ENCODE measurements at places on chromosomes 6 and 20.

- DNase-seq: no peak
Measured at GRCh38 chr20:63128367-63128766, 87.6 kb downstream of the YTHDF1 start.

- no peak for DNase-seq
Measured at GRCh38 chr6:36822506-36823269, 16.6 kb downstream of the CPNE5 start.

GRCh38 chr20:63064745-63065711, 58.3 kb upstream of the BHLHE23 start:
- no peak for DNase-seq

- DNase-seq: no peak
Measured at GRCh38 chr20:50246367-50247195, 56.0 kb downstream of the CEBPB start.

DNA sequence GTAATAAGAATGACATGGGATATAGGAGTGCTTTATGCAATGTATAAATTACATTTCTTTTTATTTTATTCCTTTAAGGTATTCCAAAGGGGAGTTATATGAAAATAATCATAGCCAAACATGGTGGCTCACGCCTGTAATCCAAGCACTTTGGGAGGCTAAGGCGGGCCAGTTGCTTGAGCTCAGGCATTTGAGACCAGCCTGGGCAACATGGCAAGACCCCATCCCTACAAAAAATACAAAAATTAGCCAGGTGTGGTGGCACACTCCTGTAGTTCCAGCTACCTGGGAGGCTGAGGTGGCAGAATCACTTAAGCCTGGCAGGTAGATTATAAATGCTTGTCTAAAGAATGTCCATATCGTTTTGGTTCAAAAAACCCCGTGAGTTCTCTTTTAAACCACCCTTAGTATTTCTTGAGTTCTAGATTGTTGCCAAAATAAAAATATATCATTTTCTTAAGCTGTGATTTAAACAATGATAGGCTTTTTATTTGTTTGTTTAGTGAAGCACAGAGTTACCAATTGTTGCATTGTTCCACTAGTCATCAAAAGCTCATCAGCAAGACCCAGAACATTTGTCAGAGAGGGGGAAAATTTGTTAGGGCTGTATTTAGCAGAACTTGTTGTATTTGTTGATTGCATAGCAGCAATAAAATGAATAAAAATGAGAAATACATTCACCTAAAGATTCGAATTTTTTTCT, 146.2 kb downstream of the KHDC1L start:
- DNase-seq: no peak

GRCh38 chr20:62202676-62203377, 17.3 kb downstream of the HRH3 start:
- DNase-seq: no peak

DNA sequence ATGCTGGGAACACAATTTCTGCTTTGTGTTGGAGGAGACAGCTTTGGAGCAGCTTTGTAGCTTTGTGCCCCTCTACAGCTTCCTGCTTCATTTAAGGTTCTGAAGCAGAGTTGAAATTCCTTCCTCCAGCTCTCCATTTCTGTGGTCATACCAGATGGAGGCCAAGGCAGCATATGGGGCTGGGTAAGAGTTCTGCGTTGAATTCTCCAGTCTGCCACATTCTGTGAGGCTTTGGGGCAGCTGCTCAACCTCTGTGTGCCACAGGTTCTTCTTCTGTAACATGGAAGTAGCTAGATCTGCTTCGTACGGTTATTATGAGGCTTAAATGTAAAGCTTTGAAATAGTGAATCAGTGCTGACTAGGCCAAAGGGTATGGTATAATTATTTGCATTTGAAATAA, 2.9 kb upstream of the TRIM26 start:
- no peak for DNase-seq

- DNase-seq: no peak
Measured at GRCh38 chr6:158312672-158313397, 570 bp downstream of the TULP4 start.

DNA sequence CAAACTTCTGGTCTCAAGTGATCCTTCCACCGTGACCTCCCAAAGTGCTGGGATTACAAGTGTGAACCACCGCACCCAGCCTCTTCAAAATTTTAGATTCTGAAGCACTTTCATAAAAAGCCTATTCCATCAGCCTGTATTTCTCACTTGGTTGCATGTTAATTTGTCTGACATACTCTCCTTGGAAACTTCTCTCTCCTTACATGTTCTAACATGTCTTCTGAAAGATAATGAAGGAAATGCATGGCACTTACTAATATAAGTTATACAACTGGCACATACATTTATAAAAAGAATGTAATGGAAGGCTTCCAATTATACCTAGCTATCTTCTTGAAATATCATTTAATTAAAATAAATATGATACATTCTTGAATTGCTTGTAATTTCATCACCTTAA, 597.5 kb downstream of the TBC1D32 start:
- DNase-seq: no peak

DNA sequence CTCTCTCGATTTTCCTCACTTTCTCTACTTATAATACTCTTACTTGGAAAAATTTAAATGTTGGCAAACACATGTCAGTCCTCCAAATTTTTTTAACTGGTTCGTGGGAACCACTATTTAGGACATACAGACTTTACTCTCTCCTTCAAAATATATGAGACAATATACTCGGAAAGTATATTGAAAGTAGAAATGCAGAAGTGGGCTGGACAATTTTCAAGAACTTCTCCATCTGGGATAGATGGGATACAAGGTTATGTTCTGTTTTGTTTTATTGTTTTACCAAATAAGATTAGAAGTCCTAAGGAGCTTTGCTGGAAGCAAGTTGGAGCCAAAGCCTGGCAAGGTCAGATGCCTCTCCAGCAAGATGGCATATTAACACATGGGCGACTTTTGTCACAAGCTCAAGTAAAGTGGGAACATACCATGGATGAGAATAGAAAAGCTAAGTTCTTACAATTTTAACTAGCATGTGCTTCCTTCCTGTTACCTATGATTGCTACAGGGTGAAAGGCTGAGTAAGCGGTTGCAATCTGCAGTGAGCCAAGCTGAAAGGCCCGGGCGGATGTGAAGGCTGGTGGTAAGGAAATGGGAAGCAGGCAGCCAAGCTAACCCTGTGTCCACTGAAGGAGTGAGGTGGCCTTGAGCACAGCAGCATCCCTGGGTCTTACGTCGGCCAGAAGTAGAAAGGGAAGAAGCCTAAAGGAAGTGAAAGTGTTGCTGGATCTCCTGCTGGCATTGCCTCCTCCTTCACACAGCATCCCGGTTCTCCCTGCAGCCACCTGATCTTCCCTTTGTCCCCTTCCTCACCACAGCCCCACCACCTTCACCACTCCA, 7.1 kb downstream of the MAP3K5 start:
- DNase-seq: no peak

- DNase-seq: no peak
Measured at GRCh38 chr6:66814156-66814555, 1107.1 kb upstream of the EYS start.

GRCh38 chr6:107736713-107737396, 87.3 kb downstream of the SCML4 start:
- DNase-seq: no peak

- no peak for DNase-seq
Measured at GRCh38 chr20:33400812-33401183, 521 bp downstream of the CDK5RAP1 start.

DNA sequence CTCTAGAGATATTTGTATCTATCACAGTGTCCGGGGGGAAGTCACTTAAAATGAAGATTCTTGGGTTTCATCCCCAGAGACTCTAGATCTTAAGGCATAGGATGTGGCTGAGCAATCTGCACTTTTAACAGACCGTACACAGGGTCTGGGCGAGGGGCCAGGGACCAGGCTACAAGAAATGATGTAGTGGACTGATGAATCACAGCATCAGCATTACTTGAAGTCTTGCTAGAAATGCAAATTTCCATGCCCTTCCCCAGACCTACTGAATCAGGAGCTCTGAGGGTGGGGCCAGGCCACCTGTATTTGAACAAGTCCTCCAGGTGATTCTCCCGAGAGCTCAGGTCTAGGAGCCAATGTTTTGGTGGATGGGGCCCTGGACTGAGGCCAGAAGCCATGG, 168.4 kb downstream of the DOK5 start:
- DNase-seq: no peak

- DNase-seq: no peak
Measured at GRCh38 chr20:13422637-13423036, 201.6 kb downstream of the ISM1 start.

DNA sequence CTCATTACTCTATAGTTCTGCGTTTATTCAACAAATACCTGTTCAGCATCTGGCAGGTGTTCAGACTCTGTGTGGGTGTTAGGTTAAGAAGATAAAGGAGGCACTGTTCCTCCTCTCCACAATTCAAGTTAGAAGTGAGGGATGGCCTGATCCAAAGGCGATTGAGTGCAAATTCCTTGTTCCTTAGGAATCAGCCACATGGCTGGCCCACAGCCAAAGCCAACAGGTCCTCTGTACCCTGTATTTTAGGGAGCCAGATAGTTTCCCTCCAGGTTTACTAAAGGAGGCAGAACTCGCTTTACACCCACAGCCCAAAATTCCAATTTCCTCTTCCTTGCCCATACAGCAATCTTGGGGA, 5.0 kb upstream of the CD40 start:
- DNase-seq: no peak

GRCh38 chr20:53899351-53900167, 170.8 kb downstream of the BCAS1 start:
- peak; percentile 87 for DNase-seq

DNA sequence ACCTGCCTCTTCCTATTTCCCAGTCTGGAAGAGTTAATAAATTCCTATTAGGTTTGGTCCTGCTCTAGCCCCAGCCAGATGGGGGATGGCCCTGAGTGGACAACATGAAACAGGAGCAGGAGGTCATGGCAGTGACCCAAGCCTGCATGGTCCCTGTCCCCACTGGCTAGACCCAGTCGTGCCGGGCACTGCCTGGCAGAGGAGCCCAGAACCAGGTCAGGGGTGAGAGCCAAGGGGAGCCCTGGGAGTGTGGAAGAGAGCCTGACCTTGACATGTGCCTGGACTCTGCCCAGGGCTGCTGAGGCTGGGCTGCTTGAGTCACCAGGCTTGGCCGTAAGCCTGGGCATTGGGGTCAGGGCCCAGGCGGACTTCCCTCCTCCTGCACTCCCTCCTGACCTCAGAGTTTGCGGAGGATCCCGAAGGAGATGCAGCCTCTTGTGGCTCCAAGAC, 3.6 kb downstream of the AVP start:
- DNase-seq: no peak

- DNase-seq: peak; percentile 54
Measured at GRCh38 chr6:137823826-137824555, 43.1 kb upstream of the TNFAIP3 start.

DNA sequence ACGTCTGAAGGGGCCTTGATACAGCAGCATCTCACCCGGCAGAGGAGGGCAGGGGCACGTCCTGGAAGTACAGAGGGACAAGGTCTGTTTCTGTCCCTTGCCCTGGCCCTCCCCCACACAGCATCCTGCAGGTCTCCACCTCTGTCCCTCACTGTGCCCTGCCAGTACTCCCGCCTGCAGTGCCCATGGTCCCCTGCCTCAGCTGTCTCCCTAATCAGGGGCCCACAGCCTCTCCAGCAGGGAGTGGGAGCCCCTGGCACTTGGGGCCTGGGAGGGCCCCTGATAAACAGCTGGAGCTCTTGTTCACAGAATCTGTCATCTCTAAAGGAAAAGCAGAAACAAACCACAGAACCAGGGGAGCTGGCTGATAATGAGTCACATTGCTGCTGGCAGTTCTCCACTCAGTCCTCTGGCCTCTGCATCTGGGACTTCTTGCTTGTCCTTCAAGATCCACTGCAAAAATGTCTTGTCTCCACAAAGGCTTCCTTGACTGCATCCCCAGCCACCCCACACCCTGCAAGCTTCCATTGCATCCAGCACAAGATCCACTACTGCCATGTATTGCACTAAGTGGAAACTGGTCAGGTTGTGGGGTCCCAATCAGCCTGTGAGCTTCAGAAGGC, 33.2 kb upstream of the TAF8 start:
- DNase-seq: no peak

- DNase-seq: no peak
Measured at GRCh38 chr6:14630016-14630415, 512.4 kb downstream of the CD83 start.

DNA sequence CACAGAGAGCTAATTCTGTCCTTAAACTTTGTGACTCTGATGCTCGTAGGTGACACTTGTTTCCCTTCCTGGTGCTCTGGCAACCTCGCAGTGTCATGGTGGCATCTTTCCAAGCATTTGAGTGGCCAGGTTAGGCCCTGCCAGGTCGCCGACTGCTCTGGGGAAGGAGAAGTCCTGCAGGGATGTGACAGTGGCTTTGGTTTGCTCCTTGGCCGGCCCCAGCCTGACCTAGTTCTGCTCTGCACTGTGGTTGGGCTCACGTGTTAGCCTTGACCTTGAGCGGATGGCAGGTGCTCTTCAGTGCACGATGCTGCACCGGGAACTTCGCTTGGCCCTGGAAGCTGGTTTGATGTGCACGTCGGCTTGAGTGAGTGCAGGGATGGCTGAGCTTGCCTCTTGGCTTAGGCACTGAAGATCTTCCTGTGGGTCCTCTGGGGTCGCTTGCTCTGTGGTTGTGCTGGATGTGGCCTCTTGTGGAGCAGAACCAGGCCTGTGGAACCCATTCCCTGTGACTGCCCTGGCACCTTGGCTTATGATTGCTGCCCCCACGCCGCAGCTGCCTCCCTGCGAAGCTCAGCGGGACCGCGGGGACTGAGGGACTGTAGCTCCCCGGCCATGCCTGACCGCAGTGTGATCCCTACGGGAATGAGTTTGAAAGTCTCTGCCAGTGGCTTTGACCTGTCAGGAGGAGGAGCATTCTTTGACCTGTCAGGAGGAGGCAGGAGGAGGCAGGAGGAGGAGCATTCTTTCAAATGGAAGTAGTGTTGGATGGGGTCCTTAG, 8.7 kb downstream of the OSBPL2 start:
- no peak for DNase-seq

GRCh38 chr20:10747019-10747418, 73.2 kb upstream of the JAG1 start:
- DNase-seq: no peak

DNA sequence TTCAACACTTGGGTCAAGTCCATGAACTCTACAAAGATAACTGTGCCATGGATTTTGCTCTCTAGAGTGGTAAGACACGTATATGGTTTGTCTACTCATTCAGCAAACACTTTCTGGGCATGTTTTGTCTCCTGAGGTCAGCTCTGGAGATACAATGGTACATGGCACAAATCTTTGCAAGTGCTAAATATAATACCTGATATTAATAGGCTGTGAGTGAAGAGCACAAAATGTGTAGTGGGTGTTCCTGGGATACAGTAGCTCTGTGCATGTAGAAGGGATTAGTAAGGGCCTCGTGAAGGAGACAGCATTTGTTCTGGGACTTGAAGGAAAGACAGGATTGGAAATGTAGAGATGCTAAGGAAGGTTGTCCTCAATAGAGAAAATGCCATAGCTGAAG, 360.9 kb downstream of the BCKDHB start:
- no peak for DNase-seq

DNA sequence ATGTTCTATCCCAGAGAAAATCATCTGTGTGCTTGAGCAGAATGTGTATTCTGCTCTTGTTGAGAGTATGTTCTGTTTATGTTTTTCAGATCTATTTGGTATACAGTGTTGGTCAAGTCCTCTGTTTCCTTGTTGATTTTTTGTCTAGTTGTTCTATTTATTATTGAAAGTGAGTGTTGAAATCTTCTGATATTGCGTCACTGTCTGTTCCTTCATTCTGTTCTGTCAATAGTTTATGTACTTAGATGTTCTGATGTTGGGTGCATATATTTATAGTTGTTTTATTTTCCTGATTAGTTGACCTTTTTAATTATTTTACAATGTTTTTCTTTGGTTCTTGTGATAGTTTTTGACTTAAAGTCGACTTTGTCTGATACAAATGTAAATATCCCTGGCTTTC, 458.7 kb upstream of the HSF2 start:
- DNase-seq: no peak

GRCh38 chr20:8388707-8389106, 256.6 kb downstream of the PLCB1 start:
- no peak for DNase-seq

Measured in activated naive CD4-positive, alpha-beta T cell treated with anti-CD3 and anti-CD28 coated beads, Interleukin-2, amount 50 U/mL, for 72 hours (primary cell).